Activated CD8-positive, alpha-beta memory T cell treated with anti-CD3 and anti-CD28 coated beads, Interleukin-2, amount 10 ng/mL, durations not matched to agents 7 days and 5 days (primary cell): ENCODE measurements at places on chromosomes 3 and 15. TPM values are rescaled to one million over a fixed set of nuclear protein-coding genes. Genes with fewer than 3 reads are reported as not detected.

- DNase-seq, result no peak
Observed at GRCh38 chr3:106593381-106593780, 724.6 kb upstream of the CBLB start.

GRCh38 chr3:155853214-155854140 lies 750 bp downstream of the SLC33A1 start:
- peak; percentile 61 for DNase-seq

DNA sequence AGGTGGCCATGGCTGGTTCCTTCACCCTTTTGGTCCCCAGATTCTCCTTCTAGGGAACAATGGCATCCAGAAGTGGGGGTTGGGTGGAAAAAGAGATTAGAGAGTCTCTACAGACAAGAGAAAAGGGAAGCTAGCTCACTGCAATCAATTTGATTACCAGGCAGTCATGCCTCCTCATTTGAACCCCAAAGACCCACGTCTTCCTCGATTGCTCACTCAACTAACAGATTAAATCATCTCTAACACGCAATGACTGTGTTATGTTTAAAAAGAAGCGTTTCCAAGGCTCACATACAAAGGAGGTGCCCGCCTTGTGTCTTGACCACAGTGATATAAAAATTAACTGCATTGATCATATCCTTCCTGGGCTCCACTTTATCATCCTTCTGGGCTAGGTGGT lies 57.6 kb downstream of the BHLHE40 start:
- no peak for DNase-seq

DNA sequence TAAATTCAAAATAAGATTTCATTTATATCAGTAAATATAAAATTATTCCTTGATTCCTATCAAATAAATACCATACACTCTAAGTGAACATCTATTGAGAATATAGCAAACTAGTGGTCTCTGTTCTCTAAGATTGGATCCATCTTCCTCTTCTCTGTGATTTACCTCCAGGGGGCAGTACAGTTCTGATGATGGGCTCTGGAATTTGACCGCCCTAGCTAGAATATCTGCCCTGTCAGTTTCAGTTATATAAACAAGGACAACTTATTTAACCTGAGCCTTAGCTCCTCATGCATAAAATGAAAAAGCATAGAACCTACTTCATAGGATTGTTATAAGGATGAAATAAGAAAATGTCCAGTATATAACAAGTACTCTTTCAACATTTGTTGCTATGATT lies 171.1 kb upstream of the CCDC54 start:
- no peak for DNase-seq

- no peak for DNase-seq
Observed at GRCh38 chr15:81225161-81225671, 28.5 kb downstream of the IL16 start.

GRCh38 chr3:123386477-123387040 lies 62.3 kb downstream of the ADCY5 start:
- no peak for DNase-seq

GRCh38 chr3:11250902-11251806 lies 21.0 kb upstream of the ATG7 start:
- DNase-seq, result no peak

DNA sequence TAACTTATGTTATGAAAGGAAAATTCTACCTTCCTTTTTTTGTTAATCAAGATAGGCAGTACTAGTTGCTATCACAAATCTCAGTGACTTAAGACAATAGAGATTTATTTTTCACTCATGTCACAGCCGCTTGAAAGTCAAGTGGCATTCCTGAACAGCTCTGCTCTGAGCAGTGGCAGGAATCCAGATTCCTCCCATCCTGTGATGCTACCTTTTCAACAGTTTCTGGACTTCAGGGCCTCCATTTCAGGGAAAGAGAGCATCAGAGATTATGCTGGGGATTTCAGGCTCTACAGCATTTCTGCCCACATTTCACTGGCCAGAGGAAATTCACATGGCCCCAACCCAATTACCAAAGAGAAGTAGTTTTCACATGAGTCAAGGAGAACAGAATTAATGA lies 83.4 kb downstream of the IL1RAP start:
- DNase-seq, result no peak

- no peak for DNase-seq
Observed at GRCh38 chr3:191005790-191006189, 143.3 kb upstream of the GMNC start.

GRCh38 chr3:99945328-99945995 lies 127.8 kb downstream of the CMSS1 start:
- DNase-seq, result no peak

DNA sequence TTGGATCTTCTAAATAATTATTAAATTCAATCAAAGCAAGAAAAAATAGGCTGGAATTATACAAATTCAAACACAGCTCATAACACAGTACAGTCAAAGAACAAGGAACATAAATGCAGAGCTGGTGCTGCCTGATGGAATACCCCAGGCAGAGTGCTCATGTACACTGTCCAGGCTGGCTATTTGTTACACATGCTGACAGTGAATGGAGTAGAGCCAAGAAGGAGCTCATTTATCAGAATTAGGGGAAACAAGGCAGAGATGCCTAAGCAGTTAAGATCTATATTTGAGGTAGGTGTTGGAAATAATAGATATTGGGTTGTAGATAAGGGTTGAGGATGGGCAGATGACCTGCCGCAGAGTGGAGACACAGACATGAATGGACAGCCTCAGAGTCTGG lies 788.2 kb upstream of the ARPP21 start:
- DNase-seq, result no peak

- DNase-seq, result no peak
Observed at GRCh38 chr15:68596691-68597090, 17.9 kb downstream of the CORO2B start.

GRCh38 chr3:45071075-45071474 lies 45.0 kb downstream of the CLEC3B start:
- no peak for DNase-seq

DNA sequence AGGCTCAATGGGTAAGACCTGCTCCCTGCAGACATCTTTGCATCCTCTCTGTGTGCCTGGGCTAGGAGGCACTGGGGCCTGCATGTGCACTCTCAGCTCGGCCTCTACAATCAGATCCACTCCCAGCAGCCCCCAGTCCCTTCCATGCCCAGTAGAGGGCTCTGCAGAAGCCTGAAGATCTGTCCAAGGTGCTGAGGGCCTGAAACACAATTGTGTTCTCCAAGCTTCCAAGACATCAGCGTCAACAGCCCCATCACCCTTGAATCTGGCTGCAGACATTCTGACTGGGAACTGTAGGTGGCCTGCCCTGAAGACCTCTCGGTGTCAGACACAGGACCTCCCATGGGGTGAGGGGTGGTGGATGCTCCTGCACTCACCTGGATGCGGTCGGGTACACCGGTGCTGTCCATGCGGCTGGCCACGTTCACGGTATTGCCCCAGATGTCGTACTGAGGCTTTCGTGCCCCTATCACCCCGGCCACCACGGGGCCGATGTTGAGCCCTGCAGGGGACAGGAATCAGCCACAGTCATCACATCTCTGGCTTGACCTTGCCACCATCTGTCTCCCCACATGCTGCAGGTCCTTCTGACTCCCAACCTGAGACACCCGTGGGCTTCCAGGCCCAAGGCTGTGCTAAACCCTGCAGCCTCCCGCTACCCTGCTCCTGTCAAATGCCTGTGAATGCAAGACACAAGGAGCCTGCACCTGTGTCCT lies 84.7 kb downstream of the SEC22A start:
- peak; percentile 66 for DNase-seq

DNA sequence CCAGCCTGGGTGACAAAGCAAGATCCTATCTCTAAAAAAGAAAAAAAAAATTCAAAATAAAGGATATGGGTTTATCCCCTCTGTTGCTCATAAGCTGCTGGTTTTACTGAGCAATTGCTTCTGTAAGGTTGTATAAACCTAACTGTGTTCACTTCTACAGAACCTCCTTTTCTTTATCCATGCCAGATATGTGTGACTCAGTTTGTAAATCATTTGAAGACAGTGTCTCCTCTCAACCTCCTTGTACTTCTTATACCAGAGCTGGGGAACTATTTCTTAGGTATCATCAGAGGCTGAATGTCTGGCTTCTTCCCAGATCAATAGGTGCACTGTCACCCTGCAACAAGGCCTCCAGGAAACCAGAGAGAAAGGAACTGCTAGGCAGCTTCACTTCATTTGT lies 273.8 kb downstream of the CD47 start:
- DNase-seq, result no peak

HCLS1 gene
- 312 TPM for total RNA-seq

CEP152 gene
- total RNA-seq, result 58.9 TPM

GRCh38 chr3:99872923-99873254 lies 55.2 kb downstream of the CMSS1 start:
- peak; percentile 83 for DNase-seq

DNA sequence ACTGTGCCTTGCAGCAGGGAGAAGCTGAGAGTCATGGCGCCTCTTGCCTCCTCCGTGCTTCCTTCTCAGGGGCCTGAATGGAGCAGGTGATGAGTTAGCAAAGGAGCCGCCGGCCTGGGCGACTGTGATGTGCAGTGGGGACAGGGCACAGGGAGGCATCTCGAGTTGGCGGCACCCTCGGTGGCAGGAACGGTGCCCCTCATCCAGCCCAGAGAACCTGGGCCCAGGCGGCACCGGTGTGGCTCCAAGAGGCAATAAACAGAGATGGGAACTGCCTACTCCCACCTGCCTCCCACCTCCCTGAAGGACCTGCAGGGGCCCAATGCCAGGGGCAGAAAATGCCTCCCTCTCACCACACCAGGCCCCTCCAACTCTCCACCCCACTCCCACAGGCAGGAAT lies 6.2 kb downstream of the SLC41A3 start:
- DNase-seq, result no peak
